ENCODE measurements at places on chromosomes 12 and 14.

- DNase-seq, result peak; percentile 67
Measured at GRCh38 chr14:20662968-20663732, 21.2 kb upstream of the RNASE4 start.

GRCh38 chr12:55713721-55714120 lies 2.1 kb upstream of the BLOC1S1 start:
- DNase-seq, result no peak

DNA sequence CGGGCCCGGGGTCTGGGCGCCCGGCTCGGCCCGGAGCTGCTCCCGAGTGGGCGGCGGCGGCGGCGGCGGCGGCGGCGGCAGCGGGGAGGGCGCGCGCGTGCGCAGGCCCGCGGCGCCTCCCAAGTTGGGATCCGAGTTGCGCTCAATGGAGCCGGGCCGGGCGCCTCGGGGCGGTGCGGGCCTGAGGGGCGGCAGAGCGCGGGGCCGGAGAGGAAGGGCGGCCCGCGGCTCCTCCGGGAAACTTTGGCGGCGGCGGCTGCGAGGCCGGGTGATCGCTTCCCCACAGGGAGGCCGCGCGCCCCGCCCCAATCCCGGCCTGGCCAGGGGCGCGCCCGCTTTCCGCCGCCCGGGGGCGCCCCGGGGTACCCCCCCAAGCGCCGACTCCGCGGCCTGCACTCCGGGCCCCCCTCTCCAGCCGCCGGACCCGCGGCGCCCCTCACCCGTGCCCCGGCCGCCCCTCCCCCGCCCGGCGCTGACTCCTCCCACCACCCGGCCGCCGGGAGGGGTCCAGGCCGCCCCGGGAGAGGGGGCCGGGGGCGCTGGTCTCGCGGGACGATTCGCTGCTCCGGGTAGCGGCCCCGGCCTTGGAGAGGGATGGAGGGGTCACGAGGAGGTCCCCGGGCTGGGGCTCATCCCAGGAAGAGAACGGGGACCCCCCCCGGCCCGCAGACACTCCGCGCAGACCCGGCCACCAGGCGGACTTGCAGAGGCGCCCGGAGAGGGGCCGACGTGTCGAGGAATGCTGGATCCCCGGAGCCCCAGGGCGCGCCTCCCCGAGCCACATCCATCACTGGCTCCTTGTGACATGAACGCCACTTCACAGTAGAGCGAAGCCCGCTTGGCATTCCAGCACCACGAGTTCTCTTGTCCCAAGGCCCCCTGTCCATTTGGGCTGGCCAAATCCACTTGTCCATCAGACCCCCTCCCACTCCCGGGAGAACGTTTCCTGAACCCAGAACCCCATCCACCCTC lies at the start of gene RILPL1:
Gene RILPL1, minus strand, starts transcription at position 48 of the 972 bp plus-strand sequence. CDS start 237 bp downstream, outside the sequence.
- DNase-seq, result peak; percentile 66

GRCh38 chr12:131000000-131000486 lies 46.3 kb downstream of the ADGRD1 start:
- DNase-seq, result no peak

DNA sequence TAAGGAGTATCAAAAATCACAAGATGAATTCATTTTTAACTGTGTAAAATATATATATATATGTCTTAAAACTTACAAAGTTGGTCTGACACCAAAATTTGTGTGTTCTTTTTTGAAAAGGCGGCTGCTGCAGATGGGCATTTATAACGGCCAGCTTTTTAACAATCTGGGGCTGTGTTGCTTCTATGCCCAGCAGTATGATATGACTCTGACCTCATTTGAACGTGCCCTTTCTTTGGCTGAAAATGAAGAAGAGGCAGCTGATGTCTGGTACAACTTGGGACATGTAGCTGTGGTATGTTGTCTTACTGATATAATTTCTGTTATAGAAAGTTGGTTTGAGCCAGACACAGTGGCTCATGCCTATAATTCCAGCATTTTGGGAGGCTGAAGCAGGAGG lies 47.0 kb downstream of the TTC8 start:
- DNase-seq, result no peak

DNA sequence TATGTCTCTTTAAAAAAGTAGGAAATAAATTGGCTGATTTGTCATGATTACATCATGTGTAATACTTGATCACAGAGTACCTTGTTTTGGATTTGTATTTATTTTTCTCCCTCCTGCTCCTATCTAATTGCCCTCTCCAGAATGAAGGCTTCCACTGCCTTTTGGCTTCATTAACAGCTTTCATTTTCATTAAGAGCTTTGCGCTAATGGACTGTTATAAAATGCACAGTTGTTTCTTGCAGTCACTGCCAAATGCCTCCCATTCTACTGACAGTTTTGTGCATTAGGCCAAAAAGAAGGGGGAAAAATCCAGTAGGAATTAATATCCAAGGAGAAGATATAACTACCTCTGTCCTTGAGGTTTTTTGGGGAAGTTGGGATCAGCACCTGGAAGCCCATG lies 159.2 kb downstream of the NRXN3 start:
- no peak for DNase-seq

- no peak for DNase-seq
Measured at GRCh38 chr14:51616256-51616655, 35.5 kb upstream of the FRMD6 start.

GRCh38 chr14:68535404-68536017 lies 257.4 kb downstream of the ZFP36L1 start:
- DNase-seq, result no peak

GRCh38 chr14:75254901-75255584 lies 23.6 kb upstream of the FOS start:
- DNase-seq, result no peak

- no peak for DNase-seq
Measured at GRCh38 chr12:39805651-39806050, 186.0 kb upstream of the ABCD2 start.

- no peak for DNase-seq
Measured at GRCh38 chr12:106097011-106097410, 41.7 kb downstream of the NUAK1 start.

- no peak for DNase-seq
Measured at GRCh38 chr12:51192284-51192671, 19.3 kb upstream of the TFCP2 start.

DNA sequence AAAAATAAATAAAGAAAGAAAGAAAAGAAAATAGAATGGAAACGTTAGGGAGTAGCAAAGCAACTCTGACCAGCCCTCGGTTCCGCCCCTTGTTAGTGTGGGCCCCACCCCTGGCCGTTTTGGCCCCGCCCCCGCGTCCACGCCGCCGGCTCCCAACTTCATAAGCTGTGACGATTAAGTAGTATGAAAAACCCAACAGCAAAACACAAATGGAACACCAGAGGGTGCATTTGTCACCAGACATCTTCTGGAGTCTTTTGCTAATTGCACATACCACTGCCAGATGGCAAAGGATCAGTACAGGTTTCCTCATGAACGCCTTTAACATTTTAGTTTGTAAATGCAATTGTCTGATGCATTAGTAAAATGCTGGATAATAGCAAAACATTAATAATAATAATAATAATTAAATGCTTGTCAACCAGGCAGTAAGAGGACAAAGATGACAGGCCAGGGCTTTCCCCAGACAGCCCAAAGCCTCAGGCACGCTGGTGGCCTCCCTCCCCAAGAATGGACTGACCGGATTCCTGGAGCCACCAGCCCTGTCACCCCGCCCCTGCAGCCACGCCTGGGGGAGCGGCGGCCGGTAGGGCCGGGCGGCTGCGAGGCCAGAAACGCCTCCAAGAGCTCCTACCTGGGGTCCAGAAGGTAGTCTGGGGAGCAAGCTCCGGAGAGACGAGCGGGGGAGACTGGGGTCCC lies 23.6 kb downstream of the HSP90AA1 start:
- DNase-seq, result peak; percentile 46

- no peak for DNase-seq
Measured at GRCh38 chr12:8696442-8697090, 1.2 kb upstream of the RIMKLB start.

GRCh38 chr12:79119796-79120195 lies 255.2 kb downstream of the SYT1 start:
- no peak for DNase-seq

- no peak for DNase-seq
Measured at GRCh38 chr14:74546416-74546815, 52.9 kb downstream of the ISCA2 start.

GRCh38 chr12:9331218-9331626 lies 123.0 kb upstream of the PZP start:
- DNase-seq, result peak; percentile 65

- DNase-seq, result no peak
Measured at GRCh38 chr14:65704850-65705249, 292.3 kb downstream of the FUT8 start.

DNA sequence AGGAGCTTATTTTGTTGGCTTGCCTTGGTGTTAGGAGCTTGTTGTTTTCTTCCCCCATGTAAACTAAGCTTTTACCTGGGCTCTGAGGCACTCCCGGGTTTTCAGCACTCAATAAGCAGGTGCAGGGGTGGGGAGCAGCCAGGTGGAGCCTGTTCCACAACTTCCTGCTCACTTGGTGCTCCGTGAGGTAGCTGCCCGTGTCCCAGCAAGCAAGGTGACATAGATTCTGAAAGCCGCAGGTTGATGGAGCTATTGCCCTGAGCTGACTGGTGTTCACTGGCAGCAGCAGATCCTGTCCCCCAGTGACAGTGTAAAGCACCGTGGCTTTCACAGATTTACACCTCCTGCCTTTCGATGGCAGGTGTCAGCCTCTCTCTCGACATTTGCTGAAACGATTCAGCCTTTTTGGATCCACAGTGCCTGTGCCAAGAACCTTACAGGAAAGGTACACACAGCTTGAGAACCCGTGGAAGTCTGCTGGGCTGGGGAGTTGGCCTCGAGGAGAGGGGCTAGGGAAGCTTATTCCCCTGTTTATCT lies 295.7 kb upstream of the FKBP4 start:
- no peak for DNase-seq

- no peak for DNase-seq
Measured at GRCh38 chr12:52188658-52189057, 3.2 kb downstream of the KRT80 start.

DNA sequence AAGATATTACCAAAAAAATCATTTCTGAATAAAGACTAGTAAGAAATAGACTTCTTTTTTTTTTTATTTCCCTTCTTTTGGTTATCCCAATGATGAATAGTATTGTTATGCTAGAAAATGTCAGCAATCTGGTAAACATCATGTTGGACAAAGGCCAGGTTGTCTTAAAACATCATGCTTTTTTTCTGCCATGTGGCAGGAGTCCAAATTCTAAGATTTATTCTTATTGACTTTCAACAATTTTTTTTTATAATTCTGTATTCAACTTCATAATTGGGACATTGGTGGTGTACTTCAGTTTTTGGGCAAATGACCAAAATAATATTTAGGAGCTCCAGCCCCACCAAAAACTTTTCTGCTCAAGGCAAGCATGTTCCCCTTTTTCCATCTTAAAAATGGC lies 10.5 kb downstream of the DCN start:
- no peak for DNase-seq

DNA sequence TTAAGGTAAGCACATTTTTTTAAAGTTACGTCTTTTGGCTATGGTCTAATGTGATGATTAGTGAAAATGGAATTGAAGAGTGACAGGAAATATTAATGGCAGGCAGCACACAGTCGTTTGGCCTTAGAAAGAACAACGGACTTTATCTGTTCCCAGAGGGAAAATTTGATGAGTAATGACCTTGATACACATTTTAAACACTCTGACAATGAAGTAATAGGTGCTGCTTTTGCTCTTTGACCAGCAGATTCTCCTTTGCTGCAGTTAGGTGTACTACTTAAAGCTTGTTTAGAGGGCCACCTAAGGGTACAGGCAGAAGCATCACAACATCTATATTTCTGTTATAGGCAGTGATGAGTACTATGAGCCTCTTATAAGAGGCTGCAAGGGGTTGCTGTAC lies 27.1 kb upstream of the RNU6-8 start:
- DNase-seq, result no peak

- DNase-seq, result no peak
Measured at GRCh38 chr12:6788972-6789924, at the start of gene CD4. TSS of gene CD4 (plus strand) at chr12:6789528. CDS start at chr12:6800139, 10,611 bp downstream.

DNA sequence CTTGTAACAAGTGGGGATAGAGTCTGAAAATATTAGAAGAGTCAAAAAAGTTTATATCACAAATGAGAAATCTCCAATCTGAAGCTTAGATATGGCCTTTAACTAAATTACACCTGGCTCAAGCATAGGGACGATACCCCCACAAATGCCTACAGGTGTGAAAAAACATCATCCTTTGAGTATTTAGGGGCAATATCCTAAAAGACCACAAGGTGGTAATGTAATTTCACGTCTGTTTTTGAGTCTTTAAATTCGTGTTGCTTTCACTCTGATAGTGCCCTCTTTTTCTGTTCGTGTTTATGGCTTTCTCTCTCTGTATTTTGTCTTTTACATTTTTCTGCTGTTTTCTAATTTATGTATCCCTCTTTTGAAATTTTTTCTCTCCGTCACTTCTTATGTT lies 84.3 kb downstream of the ETNK1 start:
- no peak for DNase-seq

DNA sequence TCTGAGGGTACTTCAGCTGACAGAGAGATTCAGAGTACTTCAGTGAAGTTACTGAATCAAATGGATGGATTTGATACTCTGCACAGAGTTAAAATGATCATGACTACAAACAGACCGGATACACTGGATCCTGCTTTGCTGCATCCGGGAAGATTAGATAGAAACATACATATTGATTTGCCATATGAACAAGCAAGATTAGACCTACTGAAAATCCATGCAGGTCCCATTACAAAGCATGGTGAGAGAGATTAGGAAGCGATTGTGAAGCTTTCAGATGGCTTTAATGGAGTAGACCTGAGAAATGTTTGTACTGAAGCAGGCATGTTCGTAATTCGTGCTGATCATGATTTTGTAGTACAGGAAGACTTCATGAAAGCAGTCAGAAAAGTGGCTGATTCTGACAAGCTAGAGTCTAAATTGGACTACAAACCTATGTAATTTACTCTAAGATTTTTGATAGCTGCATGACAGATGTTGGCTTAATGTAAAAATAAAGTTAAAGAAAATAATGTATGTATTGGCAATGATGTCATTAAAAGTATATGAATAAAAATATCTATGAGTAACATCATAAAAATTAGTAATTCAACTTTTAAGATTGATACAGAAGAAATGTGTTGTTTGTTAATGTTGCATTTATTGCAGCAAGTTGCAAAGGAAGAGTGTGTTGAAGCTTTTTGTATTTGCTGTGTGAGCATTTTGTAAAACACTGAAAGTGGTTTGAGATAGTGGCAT lies 136.1 kb upstream of the RAP1B start:
- DNase-seq, result no peak

DNA sequence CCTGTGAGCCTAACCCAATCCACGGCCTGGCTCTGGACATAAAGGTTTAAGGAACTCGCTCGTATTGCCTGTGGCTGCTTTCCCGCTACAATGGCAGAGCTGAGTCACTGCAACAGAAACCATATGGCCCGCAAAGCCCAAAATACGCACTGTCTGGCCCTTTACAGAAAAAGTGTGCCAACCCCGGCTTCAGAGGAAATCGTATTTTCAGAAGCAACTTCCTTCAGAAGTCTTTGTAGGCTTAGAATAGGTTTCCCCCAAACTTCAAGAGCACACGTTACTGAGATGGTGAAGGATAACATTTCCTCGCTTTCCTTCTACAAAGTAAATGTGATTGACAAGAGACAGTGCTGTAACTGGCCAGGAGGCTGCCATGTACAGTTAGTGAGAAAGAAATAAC lies 34.8 kb upstream of the TESC start:
- no peak for DNase-seq

GRCh38 chr12:5259523-5259922 lies 172.4 kb upstream of the NTF3 start:
- no peak for DNase-seq
